ENCODE measurements at places on chromosomes 13 and 19.
A peak's percentile ranks its signal among the peaks of the same experiment; 100 is the strongest.

GRCh38 chr13:84985860-84986259, 813.4 kb downstream of the SLITRK6 start:
- DNase-seq = no peak

- DNase-seq = no peak
Measured at GRCh38 chr19:17074634-17075034, 618 bp downstream of the HAUS8 start.

DNA sequence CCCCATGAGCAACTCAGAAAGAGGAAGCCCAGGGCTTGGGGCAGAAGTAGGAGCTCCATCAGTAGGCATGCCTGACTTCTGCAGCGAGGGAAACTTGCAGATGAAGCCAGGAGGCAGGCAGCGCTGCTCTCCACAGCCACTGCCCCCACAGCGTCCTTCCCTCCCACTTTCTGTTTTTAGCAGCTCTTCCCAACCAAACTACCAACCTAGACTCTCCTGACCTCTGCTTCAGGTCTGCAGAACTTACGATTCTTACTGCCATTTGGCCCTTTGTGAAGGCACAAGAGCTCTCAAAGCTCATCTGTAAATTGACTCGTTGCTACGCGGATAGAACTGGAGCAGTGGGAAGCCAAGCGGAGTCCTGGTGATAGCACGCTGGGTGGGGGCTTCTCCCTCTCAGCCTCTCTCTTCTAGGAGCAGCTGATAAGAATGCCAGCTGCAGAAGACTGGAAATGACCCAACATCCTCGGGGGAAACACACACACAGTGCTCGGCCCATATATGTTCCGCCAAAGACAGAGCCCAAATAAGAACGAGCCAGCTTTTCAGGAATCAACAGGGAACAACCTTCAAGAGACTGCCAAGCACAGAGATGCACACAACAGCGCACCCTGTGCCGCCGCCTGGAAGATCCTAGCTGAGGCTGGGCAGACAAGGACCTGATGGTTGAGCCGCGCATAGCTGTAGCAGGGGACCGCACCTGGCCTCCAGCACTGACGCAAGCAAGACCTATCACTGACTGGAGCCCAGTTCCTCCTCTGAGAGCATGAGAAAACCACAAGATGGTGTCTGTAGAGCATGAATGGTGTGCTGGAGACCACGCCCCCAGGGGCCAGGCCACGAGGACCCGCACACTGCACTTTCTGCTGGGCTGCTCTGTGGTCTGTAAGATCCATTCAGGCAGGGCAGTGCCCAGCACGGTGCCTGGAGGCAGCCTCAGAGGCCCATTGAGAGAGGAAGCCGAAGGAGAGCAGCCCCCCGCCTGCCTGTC, 15.9 kb upstream of the SLC35E1 start:
- DNase-seq = no peak

- DNase-seq = no peak
Measured at GRCh38 chr13:66780814-66781213, 449.3 kb downstream of the PCDH9 start.

GRCh38 chr19:50837300-50837699, 3.9 kb upstream of the KLK15 start:
- no peak for DNase-seq

- peak; percentile 19 for DNase-seq
Measured at GRCh38 chr19:40191836-40192646, 815 bp downstream of the MAP3K10 start.

DNA sequence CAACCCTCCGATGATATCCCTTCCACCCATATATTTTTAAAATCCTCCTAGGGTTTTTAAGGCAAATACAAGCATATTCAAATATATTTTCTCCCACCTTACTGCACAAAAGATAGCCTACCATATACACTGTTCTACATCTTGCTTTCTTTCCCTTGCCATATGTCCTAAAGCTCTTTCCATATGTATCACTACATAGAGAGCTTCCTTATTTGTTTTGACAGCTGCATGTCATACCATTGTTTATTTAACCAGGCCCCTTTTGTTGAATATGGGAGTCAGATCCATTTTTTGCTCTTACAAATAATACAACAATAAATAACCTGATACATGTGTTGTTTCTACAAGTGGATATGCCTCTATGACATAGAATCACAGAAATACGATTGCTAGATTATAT, 32.8 kb upstream of the WDFY2 start:
- DNase-seq = no peak

DNA sequence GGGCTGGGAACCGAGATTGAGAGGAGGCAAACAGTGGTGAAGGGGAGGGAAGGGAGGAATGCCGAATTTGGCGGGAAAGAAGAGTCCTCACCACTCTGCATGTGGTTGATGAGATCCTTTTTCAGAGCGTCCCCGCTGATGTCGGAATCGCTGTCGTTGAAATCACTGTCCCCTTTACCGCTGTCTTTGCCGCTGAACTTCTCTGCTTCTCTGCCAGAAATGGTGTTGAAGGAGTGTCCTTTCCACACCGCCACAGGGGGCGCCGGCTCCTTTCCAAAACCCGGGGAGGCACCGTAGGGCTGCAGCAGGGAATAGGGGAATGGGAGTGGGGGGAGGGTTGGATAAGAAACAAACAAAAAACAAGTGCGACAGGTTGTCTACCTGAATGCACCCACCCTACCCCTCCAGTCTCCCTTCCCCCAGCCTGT, 3.1 kb downstream of the PCDH8 start:
- DNase-seq = no peak

DNA sequence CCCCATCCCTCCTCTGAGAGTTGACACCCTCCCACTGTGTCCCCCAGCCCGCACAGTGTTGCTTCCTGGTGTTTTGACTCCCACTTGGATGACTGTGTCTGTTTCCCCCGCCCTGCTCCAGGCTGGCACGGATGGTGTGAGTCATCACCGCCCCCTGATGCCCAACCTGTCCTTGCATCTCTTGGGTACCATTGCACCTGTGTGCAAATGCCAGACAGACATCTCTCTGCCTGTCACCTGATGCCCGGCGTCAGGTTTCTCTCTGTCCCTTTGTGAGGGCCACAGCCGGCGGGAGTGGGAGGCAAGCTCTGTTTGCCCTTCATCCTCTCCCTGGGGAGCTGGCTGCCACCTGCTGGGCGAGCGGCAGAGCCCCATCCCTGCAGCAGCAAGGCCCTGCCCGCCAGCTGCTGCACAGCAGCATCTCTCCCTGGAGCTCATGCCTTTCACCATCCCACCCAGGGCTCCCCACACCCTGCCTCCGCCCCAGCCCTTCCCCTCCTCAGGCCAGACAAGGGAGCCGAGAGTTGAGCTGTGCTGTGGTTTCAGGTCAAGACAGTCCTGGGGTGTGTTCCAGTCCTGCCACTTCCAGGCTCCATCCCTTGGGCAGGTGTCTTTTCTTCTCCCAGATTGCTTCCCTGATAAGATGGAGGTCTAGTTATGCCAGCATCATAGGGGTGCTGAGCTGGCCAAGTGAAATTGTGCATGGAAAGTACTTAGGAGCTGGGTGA, 29.7 kb downstream of the NKPD1 start:
- DNase-seq = no peak

DNA sequence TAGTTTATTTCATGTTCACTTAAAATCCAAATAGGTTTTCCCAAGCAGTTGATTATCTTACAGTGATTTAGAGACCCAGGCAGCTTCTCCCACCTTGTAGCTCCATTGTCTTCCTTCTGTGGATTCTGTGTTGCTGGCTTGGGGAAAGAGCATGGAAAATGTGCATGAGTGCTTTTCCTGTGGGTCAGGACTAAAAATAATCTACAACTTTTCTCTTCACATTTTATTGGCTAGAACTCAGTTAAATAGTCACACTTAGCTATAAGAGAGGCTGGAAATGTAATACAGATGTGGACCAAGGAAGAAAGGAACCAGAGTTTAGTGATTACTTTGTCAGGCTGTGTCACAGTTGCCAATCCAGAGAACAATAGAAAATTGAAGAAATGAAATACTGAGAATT, 198.8 kb downstream of the NBEA start:
- no peak for DNase-seq

DNA sequence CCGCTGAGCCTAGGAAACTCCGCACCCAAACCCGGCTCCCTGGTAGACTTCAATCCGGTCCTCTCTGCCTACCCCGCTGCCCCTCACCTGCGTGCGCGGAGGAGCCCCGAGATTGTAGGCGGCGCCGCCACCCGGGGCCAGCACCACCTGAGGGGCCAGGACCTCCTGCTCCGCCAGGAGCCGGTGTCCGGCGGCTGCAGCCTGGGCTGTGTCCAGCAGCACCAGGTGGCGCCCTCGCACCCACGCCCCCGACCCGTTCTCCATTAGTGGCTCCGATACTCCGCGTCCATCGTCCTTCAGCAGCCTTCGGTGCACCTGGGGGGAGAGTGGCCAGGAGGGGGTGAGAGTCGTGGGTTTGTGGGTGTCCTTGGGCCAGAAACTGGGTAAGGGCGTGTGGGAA, 18.5 kb downstream of the MAN2B1 start:
- no peak for DNase-seq

DNA sequence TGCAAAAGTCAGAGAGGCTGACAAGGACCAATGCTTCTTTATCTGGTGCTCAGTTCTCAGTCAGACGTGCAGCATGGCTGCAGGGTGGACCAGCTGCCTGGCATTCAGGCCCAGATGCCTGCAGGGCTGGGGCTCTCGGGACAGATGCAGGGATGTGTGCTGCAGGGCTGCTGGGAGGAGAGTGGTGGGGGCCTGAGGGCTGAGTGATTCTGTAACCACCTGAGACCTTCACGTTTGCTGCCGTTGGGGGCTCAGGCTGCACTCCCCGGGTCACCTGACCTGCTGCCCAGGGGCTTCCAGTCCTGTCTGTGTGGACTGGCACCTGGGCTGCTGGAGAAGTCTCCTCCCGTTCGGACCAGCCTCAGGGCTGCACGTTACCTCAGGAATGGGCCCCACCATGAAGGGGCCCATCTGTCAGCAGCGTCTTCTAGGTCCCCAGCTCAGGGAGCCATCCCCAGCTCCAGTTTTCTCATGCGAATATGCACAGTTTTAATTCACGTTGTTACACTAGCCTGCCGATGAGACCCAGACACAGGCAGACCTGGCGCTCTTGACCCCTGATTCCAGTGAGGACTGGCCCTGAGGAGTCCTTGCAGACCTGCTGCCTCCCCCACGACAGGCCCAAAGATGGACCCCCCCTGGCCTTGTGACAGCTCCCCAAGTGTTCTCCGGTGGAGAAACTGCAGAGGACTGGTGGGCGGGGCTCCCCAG, 16.9 kb downstream of the KCTD15 start:
- no peak for DNase-seq

DNA sequence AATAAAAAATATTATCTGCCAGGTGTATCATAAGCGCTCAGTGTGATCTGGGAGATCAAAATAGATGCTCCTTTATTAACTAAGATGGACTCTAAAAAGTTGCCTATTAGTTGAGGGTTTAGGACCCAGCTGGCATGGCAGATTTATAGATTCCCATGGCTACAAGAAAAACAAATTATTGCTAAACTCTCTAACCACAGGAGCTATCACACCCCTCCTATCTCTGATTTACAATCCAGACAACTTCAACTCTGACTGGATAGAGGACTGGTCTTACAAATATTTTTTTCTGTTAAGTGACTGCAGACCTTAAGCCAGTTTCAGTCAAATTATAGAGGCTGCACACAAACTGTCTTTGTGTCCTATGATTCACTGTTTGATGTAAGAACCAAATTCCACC, 45.4 kb upstream of the MYCBP2 start:
- no peak for DNase-seq

- DNase-seq = no peak
Measured at GRCh38 chr19:3171894-3172672, 6.5 kb upstream of the S1PR4 start.

- no peak for DNase-seq
Measured at GRCh38 chr19:10895920-10896319, 24.6 kb downstream of the CARM1 start.

GRCh38 chr13:113669231-113669754, 2.3 kb downstream of the GRK1 start:
- DNase-seq = no peak

GRCh38 chr19:58181902-58182576, 822 bp upstream of the ZNF274 start:
- peak; percentile 44 for DNase-seq

DNA sequence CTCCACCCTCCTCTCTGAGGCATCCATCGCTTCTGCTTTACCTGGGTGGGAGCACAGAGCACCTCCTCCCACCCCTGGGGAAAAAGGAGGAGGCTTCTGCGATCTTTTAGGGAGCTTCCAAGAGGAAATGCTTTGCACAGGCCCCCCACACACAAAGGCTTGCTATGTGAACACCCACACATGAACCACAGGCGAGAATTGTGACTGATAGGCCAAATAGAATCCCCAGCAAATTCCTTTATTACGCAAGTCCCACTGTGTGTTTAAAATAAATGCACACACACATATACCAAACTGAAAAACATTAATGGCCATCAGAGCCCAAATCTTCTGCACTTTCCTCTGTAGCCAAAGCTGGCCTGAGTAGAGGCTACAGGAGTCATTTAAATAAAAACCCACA, 50.6 kb downstream of the HSPH1 start:
- no peak for DNase-seq

DNA sequence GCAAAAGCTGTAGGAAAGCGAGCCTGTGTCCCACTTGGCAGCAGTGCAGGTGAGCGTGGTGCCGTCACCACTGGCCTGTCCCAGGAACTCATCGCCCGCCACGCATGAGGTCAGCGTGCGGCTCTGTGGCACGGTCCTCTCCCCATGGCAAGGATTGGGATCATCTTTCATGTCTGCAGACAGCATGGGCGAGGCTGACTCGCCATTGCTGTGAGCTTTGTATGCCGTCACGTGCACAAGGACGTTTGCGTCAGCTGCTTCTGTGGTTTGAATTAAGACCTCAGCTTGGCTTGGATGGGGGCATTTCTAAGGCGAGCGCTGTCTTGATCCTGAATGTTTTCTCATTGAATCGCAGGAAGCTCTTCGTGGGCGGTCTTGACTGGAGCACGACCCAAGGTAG, 9.8 kb downstream of the DAZAP1 start:
- DNase-seq = no peak

- no peak for DNase-seq
Measured at GRCh38 chr19:45251452-45252354, 632 bp downstream of the MARK4 start.

- DNase-seq = no peak
Measured at GRCh38 chr13:98650396-98651107, 73.6 kb upstream of the STK24 start.

- DNase-seq = no peak
Measured at GRCh38 chr19:55493052-55493644, 4.9 kb downstream of the SSC5D start.

GRCh38 chr13:50685491-50685890, 158.0 kb downstream of the DLEU7 start:
- DNase-seq = no peak
